ACHN (cell line): ENCODE measurements at places on chromosomes 12 and 14.

DNA sequence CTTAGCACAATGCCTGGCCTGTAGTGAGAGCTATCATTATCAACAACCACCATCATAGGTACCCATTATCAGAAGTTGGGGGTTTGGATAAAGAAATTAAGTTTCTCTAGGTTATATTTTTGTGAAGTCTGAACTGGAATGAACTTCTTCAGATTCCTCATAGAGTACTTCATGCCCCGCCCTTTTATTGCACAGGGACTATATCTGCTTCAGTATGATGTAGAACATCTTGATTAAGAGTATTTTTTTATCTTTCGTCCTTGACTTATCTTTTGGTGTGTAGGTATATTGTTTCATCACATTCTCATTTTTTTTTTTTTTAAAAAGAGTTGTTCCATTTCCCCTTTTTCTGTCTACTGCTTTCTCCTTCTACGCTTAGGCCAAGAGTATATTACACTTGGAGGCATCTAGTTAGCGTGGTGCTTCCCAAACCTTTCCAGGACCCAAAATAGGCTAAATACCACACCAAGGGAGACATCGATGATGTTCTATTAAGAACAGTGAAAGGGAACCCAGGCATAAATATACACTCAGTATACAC, 467.5 kb downstream of the ZFP36L1 start:
- no peak for DNase-seq

- no peak for DNase-seq
Measured at GRCh38 chr12:2857021-2857431, at the start of gene TEX52. TEX52 (minus strand) TSS chr12:2857039; CDS start chr12:2857026, 13 bp downstream.

DNA sequence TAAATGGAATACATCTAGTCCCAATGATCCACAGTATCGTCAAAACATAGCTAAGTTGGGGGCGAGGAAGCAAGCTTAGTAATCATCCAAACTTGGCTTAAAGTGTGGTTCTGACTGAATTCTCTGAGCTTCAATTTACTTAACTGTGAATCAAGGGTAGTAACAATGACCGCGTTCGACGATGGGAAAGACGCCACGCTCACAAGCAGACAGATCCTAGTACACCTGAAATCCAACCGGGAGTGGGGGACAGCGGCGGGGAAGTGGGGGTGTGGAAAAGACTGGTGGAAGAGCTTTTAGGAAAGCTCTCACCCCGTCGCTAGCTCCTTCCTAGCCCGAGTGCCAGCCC, 433 bp downstream of the COX16 start:
- DNase-seq, result no peak

DNA sequence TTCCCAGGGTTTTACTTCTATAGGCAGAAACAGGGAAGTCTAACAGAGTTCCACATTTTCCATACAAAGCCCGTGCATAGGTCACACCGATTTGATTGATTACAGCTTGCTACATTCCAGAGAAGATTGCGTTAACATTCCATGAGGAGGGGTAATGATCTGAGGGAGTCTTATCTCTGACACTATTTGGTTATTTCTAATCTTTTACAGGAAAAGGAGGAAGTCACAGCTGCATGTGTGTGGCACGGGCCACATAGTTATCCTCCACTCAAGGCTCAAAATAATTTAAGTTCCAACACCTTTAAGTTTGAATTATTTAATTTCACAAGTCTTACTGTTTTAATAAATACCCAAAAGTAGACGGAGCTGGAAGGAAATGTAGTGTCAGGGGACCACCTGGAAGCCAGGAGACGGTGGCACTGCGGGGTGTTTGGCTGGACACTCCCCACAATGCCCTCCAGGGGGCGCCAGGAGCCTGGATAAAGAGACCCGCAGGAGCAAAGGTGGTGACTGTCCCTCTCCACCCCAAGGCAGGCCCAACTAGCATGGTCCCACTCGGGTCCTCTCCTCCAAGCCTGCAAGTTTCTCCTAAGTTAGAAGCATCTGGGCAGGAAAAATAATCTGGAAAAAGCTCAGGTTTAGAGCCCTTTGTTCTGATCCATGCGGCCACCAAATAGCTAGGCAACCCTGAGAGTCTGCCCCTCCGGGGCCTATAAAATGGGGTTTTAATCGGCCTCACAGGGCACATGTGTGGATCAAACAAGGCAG, 20.2 kb downstream of the KRT8 start:
- DNase-seq, result peak; percentile 75

DNA sequence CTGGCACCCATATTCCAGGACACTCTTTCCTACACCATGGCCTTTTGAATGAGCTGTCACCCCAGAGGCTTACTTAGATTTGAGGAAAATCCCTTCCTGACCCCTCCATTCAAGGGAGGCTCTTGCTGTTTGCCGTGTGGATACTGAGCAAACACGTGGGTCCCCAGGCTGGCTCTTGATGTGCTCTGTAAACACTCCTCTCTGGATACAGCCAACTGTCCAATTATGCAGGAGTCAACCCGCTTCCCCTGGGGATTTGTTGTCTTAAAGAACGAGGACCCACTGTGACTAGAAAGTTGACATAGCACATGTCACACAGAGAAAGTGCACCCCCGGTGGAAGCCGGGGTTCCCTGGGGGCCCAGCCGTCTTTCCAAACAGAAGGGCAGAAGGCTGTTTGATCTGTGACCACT, 75.8 kb upstream of the CEP83 start:
- DNase-seq, result no peak

DNA sequence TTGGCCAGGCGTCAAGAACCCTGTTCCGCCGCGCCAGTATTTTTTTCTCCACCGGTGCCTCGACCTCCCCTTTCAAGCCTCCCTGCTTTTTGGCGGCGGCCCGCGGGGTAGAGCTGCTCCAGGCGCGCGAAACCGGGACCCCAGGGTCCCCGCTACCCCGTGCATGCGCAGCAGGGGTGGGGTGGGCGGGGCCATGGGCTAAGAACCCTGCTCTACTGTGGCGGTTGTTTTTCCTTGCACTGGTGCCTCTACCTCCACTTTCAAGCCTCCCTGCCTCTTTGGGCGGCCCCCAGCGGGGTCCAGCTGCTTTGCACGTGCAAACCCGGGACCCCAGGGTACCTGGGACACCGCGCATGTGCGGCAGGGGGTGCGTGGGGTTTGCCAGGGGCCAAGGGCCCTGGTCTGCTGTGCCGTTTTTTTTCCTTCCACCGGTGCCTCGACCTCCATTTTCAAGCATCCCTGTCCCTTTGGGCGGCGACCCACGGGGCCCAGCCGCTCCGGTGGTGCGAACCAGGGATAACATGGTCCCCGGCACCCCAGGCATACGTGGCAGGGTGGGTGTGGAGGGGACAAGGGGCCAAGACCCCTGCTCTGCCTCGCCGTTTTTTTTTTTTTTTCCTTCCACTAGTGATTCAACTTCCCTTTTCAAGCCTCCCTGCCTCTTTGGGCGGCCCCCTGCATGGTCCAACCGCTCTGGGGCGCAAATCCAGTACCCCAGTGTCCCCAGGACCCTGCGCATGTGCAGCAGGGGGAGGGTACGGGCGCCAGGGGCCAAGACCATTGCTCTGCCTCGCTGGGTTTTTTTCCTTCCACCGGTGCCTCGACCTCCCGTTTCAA, 326.8 kb downstream of the ALG10 start:
- DNase-seq, result no peak

DNA sequence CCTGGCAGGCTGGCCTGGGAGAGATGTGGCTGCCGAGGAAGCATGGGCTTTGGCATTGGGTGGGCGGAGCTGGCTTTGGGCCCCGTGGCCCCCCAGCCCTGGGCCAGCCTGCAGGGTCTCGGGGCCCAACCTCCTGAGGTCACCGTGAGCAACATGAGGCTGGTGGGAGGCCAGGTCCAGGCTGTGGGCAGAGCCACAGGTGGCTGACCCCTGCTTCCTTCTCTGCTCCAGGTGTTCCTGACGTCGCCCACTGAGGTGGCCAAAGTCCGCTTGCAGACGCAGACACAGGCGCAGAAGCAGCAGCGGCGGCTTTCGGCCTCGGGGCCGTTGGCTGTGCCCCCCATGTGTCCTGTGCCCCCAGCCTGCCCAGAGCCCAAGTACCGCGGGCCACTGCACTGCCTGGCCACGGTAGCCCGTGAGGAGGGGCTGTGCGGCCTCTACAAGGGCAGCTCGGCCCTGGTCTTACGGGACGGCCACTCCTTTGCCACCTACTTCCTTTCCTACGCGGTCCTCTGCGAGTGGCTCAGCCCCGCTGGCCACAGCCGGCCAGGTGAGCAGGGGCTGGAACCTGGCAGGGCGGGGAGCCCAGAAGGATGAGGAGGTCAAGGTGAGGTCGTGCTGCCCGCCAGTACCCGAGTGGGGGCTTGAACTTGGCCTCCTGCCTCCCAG, 5.5 kb downstream of the SLC25A47 start:
- DNase-seq, result no peak

DNA sequence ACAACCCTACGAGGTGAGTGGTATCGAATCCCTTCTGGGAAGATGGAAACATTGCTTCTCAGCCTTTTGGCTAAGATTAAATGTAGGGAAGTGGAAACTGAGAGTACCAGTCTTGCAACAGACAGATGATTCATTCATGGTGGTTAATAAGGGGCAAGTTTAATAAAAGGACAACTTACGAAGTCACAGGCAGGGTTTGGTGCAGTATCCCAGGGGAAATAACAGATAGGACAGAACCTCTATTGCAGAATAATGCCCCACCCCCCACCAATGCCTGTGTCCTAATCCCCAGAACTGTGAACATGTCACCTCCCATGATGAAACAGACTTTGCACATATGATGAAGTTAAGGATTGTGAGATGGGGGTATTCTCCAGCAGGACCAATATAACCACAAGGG, 212.5 kb downstream of the TBX5 start:
- DNase-seq, result no peak

DNA sequence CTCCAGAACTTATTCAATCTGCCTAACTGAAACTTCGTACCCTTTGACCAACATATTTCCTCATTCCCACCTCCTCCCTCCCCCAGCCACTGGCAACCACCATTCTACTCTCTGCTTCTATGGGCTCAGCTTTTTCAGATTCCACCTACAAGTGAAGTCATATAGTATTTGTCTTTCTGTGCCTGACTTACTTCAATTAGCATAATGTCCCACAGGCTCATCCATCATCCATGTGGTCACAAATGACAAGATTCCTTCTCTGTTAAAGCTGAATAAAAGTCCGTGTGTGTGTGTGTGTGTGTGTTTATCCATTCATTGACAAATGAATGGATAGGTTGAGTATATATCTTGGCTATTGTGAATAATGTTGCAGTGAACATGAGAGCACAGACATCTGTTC, 1.3 kb upstream of the C14orf39 start:
- no peak for DNase-seq

- no peak for DNase-seq
Measured at GRCh38 chr12:42631513-42631912, 42.0 kb upstream of the PRICKLE1 start.

GRCh38 chr12:50221228-50222008, 54.2 kb upstream of the CERS5 start:
- no peak for DNase-seq
